ENCODE measurements at places on chromosomes 5 and 9.

GRCh38 chr5:145872914-145873313 lies at the start of gene GRXCR2:
TSS of gene GRXCR2 (minus strand) at chr5:145873014. CDS start at chr5:145872968, 46 bp downstream.
- no peak for DNase-seq

GRCh38 chr5:15680455-15680854 lies 180.5 kb downstream of the FBXL7 start:
- no peak for DNase-seq

DNA sequence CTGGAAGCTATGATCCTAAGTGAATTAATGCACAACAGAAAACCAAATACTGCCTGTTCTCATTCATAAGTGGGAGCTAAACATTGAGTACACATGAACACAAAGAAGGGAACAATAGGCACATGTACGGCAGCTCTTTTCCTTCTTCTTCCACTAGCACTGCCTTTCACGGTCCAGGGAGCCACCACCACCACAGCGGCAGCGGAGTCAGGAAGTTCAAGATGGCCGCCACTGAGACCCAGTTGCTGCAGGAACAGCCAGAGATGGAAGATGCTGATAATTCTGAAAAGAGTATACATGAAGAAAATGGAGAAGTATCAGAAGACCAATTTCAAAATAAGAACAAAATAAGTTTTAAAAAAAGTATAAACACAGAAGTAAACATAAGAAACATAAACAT lies 39.5 kb upstream of the TNFSF15 start:
- DNase-seq, result no peak

DNA sequence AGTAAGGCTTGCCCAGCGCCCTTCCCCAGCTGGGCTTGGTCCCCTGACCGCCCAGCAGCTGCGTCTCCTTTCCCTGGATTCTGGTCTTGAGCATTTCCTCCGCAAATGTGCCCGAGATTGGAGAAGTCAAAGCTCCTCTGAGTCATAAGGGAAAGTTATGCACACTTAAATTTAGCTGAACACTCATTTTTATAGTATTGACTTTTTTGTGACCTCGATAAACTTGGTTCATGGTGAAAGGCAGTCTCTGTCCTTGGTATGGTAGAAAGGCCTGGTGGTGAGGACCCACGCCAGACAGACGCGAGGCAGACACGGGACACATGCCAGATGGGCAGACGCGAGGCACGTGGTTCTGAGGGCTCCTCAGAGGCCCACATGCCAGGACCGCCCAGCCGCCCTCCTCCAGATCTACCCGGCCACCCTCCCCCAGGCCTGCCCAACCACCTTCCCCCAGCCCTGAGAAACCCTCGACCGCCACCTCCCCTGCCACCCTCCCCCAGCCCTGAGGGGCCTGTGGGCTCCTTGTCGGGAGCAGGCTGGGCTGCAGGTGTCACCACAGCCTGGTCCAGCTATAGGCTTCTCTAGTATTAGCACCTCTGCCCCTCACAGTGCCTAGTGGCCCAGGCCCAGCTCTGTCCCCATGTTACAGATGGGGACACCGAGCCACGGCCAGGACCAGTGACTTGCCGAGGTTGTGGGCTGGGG lies 60.9 kb upstream of the CACNA1B start:
- peak; percentile 76 for DNase-seq

GRCh38 chr9:23630488-23630887 lies 195.6 kb downstream of the ELAVL2 start:
- no peak for DNase-seq

DNA sequence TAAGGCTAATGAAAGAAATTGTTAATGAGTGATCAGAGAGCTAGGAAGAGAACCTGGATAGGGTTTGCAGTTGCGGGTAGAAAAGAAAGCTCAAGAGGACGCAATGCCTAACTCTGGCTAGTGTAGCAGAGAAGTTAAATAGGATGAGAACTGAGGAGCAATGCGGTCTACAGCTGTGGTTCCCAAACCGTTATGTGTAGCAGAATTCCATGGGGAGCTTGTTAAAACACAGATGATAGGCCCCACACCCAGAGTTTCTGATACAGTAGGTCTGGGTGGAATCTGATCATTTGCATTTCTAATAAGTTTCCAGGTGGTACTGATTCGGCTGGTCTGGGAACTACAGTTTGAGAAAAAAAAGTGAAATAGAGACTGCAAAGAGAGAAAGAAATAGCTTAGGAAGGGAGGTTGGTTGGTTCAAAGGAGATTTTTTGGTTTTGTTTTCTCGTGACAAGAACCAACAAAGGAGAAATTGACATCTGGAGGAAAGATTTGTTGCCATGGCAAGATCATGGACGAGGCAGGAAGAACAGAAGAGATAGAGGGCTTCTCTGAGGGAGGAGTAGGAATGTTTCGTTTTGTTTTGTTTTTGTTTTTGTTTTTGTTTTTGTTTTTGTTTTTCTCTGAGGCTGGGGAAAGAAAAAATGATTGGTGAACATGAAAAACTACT lies 276.1 kb downstream of the ARRDC3 start:
- no peak for DNase-seq

- DNase-seq, result no peak
These were observed 75.1 kb downstream of the MROH2B start for GRCh38 chr5:40995801-40996586.

DNA sequence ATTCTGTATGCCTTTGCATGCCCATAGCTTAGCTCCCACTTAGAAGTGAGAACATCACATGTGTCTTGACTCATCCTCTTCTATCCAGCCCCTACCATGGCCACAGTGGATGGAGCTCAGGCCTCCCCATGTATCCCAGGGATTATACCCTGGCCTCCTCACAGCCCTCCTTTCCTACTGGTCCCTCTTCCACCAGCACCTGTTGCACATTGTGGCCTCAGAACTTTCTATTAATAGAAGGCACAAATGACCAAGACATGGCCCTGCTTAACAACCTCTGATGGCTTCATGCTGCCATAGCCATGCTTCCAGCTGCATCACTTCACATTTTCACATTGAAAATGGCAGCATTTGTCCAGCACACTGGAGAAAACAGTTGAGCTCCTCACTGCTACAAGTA lies 315.4 kb downstream of the CDK5RAP2 start:
- no peak for DNase-seq

Data from GM13976 (cell line).